Glomerular endothelial cell (primary cell): ENCODE measurements at places on chromosomes 16 and 17. TPM values are rescaled to one million over a fixed set of nuclear protein-coding genes. Genes with fewer than 3 reads are reported as not detected.

USP10 gene
- total RNA-seq, result 52.6 and 70.8 TPM in 2 replicates

USP22 gene
- 189 and 214 TPM in 2 replicates for total RNA-seq

ABCA6 gene
- 0.58 and 10.1 TPM in 2 replicates for total RNA-seq

SECTM1 gene
- total RNA-seq, result 1.1 and 2.7 TPM in 2 replicates

PYDC1 gene
- total RNA-seq, result not detected in 2 replicates

ACSM3 gene
- 22.0 and 68.4 TPM in 2 replicates for total RNA-seq

METRNL gene
- 42.0 and 54.4 TPM in 2 replicates for total RNA-seq

DNA sequence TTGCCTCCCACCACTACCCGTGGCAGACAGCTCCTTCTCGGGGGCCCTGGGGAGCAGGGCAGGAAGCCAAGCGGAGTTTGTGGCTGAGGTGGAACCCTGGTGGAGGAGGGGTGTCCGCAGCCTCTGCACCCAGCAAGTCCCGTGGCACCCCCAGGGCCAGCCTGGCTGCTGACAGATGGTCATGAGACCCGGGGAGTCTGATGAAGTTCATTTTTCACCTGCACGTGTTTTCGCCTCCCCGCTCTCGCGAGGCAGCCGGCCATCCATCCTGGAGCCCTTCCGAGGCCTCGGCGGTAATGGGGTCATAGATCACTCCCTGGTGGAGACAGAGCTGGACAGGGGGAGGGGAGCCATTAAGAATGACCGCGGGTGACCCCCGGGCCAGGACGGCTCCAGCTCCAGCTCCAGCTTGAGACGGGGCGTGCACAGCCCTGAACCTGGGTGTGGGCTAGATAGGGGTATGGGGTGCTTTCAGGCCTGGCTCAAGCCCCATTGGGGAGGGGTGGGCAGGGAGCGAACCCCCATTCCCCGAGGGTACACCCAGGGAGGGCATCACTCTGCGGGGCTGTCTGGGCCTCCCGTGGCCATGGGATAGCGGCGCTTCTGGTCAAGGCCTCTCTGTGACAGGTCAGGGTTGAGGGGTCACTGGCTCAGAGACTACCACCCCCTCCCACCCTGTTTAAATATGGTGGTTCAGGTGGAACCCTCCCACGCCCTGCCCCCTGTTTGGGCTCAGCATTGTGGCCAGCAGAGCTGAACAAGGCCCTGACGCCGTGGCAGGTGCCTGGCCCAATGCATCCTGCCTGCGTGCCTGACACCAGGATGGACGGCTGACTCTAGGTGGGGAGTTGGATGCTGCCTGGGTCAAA is 227.4 kb upstream of the GSE1 start:
- DNase-seq, result no peak

- DNase-seq, result no peak
These were observed 21.1 kb downstream of the ARHGAP23 start for GRCh38 chr17:38449364-38449763.

DNA sequence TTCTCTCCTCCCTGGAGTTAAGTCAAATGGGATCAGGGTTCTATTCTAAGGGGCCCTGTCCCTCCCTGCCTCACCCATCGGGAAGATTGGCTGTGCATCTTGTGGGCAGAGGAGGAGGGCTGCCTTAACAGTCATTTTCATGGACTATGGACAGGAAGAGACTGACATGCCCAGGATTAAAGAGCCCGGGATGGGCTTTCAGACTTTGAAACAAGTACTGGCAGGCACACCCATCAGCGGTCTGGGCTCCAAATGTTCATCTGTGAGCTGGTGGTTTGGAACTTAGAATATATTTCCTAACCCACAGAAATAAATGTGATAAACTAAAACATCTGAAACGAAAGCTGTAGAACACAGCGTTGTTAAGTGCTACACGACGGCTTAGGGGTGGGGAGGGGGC is 6.5 kb downstream of the SLC6A4 start:
- DNase-seq, result no peak

DNA sequence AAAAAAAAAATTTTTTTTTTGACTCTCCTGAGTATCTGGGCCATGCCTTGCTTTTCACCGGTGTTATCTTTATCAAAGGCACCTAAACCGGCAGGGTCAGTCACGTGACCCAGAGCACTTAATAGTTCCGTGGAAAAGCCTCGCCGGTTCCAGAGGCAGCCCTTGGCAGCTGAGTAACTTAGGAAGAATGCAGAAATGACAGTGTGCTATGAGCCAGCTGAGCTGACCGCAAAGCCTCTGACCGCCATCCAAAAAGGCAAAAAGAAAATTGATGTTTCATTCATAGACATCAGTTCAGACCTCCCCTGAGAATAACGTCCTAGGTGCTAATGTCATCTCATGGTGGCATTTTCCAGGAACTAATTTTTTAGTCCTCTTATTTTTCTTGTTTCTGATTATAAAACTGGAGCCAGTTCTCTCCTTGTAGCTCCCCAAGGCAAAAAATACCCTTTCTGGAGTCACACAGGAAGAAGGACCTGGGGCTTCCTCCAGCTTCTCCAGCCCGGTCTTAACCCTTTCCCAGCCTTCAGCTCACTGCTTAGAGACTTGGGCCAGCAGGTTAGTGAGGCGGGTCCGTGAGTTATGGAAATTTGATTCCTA is 122.6 kb downstream of the SOCS1 start:
- peak; percentile 68 for DNase-seq

- no peak for DNase-seq
These were observed 25.4 kb upstream of the HOXB13 start for GRCh38 chr17:48753794-48754499.

DNA sequence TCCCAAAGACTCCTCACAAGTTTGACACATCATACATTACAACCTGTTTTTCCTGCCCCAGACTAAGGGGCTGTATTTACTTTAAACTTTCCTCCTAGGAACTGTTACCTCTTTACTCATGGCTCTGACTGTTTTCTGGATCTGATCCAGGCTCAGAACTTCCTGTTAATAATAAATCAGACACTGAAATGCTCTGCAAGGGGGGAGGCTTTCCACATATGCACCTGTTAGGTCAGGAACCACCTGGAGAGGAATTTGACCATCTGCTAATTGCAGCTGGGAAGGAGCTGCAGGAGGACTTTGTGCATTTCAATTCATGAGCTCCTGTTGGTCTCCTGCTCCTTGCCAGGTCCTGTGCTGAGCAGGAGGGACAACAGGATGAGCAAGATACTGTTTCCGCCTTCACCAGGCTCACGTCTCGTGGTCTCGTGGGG is 476.9 kb upstream of the CDH5 start:
- no peak for DNase-seq

DNA sequence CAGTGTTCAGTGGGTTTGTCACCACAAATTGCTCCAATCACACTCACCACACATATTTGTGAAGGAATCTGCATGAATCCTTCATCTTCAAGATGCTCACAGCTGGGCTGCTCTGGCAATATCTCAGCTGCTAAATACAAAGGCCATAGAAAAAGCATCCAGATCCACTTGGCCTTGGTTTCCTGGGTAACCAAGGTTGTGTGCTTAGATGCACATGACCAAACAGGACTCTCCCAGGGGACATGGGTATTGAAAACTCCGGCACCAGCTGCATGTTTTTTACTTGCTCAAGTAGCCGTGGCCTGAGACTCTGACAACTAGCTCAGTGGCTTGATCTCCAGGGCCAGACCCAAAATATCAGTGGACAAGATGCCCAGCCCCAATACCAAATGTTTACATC is 131.3 kb downstream of the CBLN1 start:
- no peak for DNase-seq

- no peak for DNase-seq
These were observed 62.8 kb upstream of the GCSH start for GRCh38 chr16:81158964-81159363.

GRCh38 chr17:65061646-65062045 is 5.1 kb upstream of the GNA13 start:
- DNase-seq, result no peak

- no peak for DNase-seq
These were observed 1.9 kb downstream of the CLCN7 start for GRCh38 chr16:1472974-1473373.

- DNase-seq, result no peak
These were observed 237.6 kb downstream of the SOX9 start for GRCh38 chr17:72358465-72358864.

GRCh38 chr17:46020998-46021397 is 21.9 kb downstream of the STH start:
- DNase-seq, result no peak

DNA sequence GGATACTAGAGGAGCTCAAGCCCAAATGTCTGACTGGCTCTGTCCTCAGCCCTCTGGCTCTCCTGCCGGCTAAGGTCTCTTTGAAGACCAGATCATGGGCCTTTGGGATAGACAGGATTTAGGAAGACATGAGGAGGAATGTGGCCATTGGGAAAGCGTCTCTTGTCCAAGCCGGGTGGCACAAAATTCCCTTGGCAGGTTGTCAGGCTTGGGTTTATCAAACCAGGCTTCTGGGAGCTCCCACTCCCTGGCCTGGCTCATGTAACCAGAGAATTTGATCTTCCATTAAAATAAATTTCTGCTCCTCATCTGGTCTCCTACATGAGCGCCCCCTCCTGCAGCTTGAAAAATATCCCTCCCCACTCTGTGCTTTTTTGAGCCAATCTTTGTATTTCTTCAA is 71.1 kb downstream of the IRX3 start:
- no peak for DNase-seq

- no peak for DNase-seq
These were observed 540 bp downstream of the PPP4C start for GRCh38 chr16:30076276-30076791.

GRCh38 chr16:51172368-51172767 is 21.3 kb upstream of the SALL1 start:
- no peak for DNase-seq

DNA sequence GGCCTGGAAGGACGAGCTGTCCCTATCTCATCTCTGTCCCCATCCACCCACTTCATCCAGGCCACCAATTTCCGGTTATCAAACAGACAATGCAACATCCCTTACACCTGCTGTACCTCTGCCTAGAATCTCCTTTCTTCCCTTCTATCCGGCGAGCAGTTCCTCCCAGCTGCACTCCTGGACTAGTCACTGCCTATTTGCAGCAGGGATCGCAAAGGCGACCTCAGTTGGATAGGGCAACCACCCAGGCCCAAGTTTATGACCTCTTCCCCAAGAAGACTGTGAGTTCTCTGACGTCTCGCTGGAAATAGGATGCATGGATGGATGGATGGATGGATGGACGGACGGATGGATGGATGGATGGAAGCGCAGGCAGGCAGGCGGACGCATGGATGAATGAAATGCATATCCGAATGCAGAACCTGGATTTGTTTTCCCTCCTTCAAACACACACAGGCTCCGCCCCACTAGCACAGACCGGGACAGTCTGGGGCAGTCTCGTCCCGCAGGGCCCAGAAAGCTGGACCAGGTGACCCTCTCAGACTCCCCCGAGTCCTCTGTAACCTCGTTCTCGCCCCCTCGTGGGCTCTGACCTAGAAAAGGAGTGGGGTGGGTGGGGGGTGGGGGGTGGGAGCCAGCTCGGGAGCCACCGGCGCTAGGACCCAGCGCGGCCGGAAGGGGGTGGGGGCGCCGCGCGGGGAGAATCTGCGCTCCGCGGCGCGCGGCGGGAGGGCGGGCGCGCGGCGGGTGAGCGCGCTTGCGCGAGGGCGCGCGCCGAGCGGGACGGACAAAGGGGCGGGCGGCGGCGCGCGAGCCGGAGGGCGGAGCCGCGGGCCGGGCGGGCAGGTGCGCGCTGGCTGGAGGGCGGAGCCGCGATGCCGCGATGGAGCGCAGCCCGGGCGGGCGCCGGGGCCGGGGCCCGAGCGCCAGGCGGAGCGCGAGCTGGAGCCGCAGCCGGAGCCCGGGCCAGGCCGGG is at the start of gene SBK1:
Gene SBK1 (plus strand): TSS at position 875 of the 976 bp plus-strand sequence. CDS start 24,867 bp downstream, outside the sequence.
- DNase-seq, result no peak

DNA sequence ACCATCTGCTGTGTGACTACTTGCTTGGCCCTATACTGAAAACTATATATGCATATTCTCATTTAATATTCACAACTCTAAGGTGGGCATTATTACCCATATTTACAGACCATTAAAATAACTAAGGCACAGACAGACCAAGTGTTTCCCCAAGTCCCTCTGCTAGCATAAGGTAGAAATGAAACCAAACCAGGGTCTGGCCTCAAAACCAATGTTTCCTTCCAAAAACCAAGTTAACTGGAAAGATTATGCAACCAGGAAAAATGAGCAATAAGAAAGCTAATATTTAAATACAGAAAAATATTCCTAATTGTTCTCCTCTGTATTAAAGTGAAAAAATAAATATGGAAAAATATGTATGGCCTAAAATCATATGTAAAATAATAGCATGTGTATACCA is 50.1 kb downstream of the XPO6 start:
- DNase-seq, result no peak

DNA sequence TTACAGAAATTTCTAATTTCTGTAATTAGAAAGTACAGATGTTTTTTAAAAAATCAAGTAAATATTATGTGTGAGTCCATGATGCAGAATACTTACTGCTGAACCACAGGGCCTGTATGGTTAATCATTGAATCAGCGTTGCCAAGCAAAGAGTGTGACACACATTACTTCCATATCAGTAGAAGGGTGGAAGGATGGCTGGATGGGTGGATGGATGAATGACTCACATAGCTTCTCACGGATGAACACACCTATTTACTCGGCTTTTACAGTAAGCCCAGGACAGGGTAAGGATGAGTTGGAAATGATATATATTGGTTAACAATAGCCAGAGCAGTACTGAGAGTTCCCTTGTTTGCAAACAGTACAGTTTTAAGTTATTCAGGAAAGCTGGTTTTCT is 495.9 kb upstream of the RBFOX1 start:
- no peak for DNase-seq

GRCh38 chr16:18800775-18801144 is 589 bp downstream of the ARL6IP1 start:
- no peak for DNase-seq

DNA sequence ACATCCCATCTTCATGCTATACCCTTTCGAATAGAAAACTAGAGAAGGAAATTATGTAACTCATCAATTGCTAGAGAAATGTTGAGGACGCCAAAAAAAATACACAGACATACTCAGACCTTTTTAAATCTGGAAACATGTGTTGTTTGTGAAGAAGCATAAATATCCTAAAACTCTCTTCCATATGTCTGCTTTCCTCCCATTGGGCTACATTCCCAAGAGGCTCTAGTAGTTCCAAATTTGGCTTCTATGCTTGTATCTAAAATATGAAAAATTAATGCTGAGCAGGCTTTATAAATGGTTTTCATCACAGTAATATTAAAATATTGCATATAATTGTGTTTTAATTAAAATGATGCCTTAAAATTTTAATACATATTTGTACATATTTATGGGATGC is 297.9 kb upstream of the PSMD7 start:
- no peak for DNase-seq
